KG1 (cell line): ENCODE measurements at places on chromosomes 3 and 15.

DNA sequence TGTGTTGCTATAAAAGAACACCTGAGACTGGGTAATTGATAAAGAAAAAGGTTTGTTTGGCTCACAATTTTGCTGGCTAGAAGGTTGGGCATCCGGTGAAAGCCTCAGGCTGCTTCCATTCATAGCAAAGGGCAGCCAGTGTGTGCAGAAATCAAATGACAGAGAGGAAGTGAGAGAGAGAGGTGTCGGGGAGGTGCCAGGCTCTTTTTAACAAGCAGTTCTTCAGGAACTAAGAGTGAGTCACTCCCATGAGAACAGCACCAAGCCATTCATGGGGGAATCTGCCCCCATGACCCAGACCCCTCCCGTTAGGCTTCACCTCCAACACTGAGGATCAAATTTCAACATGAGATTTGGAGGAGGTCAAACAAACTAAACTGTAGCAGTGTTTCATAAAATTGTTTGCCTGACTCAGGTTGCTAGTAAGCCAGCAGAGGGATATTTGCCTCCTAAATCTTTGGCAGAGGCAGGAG lies 4.5 kb upstream of the PARP15 start:
- DNase-seq = no peak

- DNase-seq = no peak
Measured at GRCh38 chr15:66452420-66452819, 45.1 kb downstream of the SNAPC5 start.

DNA sequence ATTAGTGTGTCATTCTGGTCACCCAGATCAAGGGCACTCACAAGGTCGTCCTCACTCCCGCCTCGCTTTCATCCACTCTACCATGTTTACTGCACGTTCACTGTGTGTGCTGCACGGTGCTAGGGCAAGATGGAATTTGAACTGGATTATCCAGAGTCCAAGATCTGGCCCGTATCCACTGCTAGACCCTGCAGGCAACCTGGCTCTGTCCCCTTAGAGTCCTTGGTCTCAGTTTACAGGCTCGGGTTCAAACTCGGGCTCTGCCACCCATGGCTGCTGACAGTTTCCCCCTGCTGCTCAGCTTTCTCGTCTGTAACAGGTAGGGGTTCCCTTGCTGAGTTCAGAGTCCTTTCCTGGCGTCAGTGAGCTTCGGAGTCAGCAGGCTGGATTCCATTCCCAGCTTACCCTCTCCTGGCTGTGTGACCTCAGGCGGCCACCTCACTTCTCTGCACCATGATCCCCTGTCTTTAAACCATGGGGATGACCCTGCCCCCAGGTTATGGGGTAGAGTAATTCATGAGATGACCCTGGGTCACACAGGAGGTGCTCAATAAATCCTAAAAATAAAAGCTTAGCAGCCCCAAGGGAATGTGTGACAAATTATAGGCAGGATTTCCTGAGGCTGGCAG lies 79.6 kb upstream of the SLC6A6 start:
- no peak for DNase-seq

- no peak for DNase-seq
Measured at GRCh38 chr15:34122771-34123183, 20.9 kb downstream of the PGBD4 start.

DNA sequence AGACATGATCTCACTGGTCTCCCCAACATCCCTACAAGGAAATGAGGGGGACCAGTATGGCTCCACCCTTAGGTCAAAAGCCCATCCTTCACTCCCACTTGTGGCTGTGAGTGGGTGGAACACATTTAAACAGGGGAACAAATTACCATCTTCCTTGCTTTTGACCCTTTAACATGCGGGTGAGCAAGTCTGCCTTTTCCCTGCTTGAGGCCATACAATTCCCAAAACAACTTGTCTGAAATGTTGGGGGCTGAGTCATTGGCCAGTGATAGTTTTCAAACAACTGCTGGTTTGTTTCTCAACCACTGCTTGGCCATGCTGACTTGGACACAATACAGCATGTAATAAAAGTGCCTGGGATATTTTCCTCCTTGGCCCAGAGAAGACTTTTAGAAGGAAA lies 39.6 kb downstream of the COL8A1 start:
- no peak for DNase-seq
